GM23338 (cell line): ENCODE measurements at places on chromosomes 13 and 19. TPM values are rescaled to one million over a fixed set of nuclear protein-coding genes. Genes with fewer than 3 reads are reported as not detected.

AZU1 gene
- 0.30 and 0.78 TPM in 2 replicates for polyA plus RNA-seq

PRTN3 gene
- polyA plus RNA-seq, result 0.68 and 0.87 TPM in 2 replicates

LILRB4 gene
- not detected in 2 replicates for polyA plus RNA-seq

ZFP82 gene
- polyA plus RNA-seq, result 10.8 and 16.8 TPM in 2 replicates

SLC25A41 gene
- polyA plus RNA-seq, result 0.23 and 0.24 TPM in 2 replicates

FAM98C gene
- 7.6 and 8.0 TPM in 2 replicates for polyA plus RNA-seq

RFXAP gene
- polyA plus RNA-seq, result 8.5 and 10.3 TPM in 2 replicates

RNF17 gene
- 0.16 TPM in 1 of 2 replicates, not detected in the other for polyA plus RNA-seq

DENND1C gene
- 6.1 and 6.3 TPM in 2 replicates for polyA plus RNA-seq

MKNK2 gene
- 71.0 and 106 TPM in 2 replicates for polyA plus RNA-seq

TMEM221 gene
- polyA plus RNA-seq, result 0.40 and 1.8 TPM in 2 replicates

ZNF90 gene
- 99.0 and 102 TPM in 2 replicates for polyA plus RNA-seq

S1PR5 gene
- 4.6 and 4.8 TPM in 2 replicates for polyA plus RNA-seq

FAM124A gene
- 35.9 and 37.7 TPM in 2 replicates for polyA plus RNA-seq

ATP11A gene
- 12.3 and 12.8 TPM in 2 replicates for polyA plus RNA-seq

ZNF761 gene
- 13.4 and 17.1 TPM in 2 replicates for polyA plus RNA-seq

ZNF540 gene
- polyA plus RNA-seq, result not detected in 2 replicates
